ENCODE measurements at places on chromosomes 12 and 14.

DNA sequence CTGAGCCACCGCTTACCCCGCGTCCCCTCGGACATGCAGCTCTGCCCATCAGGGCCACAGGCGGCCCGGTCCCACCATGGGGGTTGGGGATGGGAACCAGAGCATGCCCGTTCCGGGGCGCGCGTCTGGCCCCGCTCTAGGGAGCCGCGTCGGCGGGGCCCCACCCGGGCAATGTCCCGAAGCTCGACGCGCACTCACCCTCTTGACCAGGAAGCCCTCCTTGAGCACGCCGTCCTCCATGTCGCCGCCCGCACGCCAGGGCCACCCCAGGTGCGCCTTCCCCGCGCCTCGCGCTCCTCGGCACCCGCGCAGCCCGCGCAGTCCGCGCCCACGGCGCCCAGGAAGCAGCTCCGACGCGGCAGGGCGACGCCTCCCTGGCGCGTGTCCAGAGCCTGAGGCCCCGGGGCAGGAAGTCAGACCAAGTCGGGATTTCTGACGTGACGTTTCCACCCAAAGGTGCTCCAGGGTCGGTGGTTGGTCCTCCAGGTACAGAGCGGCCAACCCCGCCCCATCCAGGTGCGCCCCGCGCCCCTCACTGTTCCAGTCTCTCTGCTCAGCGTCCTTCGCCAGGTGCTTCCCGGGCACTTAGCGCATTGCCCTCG lies at the start of gene PLEK2:
Gene PLEK2 (minus strand): TSS at position 346 of the 602 bp plus-strand sequence. CDS start 106 bp downstream, at position 240.
- H3K4me1 ChIP-seq, result peaks cover 10% of the 10 kb centered on the region
- H3K27ac ChIP-seq, result no peak within 1 kb of the TSS
- peaks cover 13% of the 10 kb centered on the region for H3K27me3 ChIP-seq
- H3K36me3 ChIP-seq, result no peaks in the 10 kb centered on the region
- DNase-seq, result no peak

DNA sequence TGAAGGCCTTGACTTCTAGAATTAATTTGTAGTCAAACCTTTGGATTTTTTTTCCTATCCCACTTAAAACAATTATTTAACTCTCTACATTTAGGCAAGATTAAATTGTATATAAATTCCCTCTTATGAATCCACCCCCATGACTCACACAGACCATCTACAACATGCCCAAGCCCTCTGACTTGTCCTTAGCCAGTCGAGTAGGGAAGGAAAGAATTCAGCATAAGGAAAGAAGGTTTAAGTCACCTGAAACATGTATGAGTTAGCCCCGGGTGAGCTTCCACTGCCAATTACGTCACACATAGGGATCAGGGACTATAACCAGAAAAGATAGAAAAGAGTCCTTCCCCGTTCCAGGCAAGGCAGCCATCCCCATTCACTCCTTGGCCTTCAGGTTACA lies 14.9 kb upstream of the RESF1 start:
- no peak overlapping the region for H3K4me3 ChIP-seq
- no peaks in the 10 kb centered on the region for H3K36me3 ChIP-seq
- H3K27me3 ChIP-seq, result no peaks in the 10 kb centered on the region
- no peaks in the 10 kb centered on the region for H3K4me1 ChIP-seq
- H3K27ac ChIP-seq, result no peak overlapping the region
- no peak for DNase-seq

GRCh38 chr12:51893786-51894185 lies 5.9 kb downstream of the ANKRD33 start:
- H3K27me3 ChIP-seq, result no peaks in the 10 kb centered on the region
- no peak for DNase-seq
- H3K36me3 ChIP-seq, result no peaks in the 10 kb centered on the region
- H3K27ac ChIP-seq, result no peak overlapping the region
- no peak overlapping the region for H3K4me3 ChIP-seq

GRCh38 chr12:114878781-114879180 lies 194.8 kb upstream of the TBX3 start:
- H3K27ac ChIP-seq, result no peak overlapping the region
- no peaks in the 10 kb centered on the region for H3K36me3 ChIP-seq
- H3K4me3 ChIP-seq, result no peak overlapping the region
- DNase-seq, result no peak

- H3K36me3 ChIP-seq, result no peaks in the 10 kb centered on the region
- H3K27ac ChIP-seq, result no peak overlapping the region
- peaks cover 97% of the 10 kb centered on the region for H3K27me3 ChIP-seq
- peaks cover 54% of the 10 kb centered on the region for H3K4me1 ChIP-seq
Observed at GRCh38 chr12:113464452-113464775, 7.3 kb downstream of the LHX5 start.

- H3K4me1 ChIP-seq, result no peaks in the 10 kb centered on the region
- H3K4me3 ChIP-seq, result no peak overlapping the region
- H3K27ac ChIP-seq, result no peak overlapping the region
- no peak for DNase-seq
Observed at GRCh38 chr12:7899755-7900154, 27.0 kb upstream of the SLC2A14 start.

- DNase-seq, result no peak
- no peaks in the 10 kb centered on the region for H3K27me3 ChIP-seq
- H3K27ac ChIP-seq, result no peak overlapping the region
Observed at GRCh38 chr12:46892034-46892705, 66.4 kb upstream of the SLC38A4 start.

DNA sequence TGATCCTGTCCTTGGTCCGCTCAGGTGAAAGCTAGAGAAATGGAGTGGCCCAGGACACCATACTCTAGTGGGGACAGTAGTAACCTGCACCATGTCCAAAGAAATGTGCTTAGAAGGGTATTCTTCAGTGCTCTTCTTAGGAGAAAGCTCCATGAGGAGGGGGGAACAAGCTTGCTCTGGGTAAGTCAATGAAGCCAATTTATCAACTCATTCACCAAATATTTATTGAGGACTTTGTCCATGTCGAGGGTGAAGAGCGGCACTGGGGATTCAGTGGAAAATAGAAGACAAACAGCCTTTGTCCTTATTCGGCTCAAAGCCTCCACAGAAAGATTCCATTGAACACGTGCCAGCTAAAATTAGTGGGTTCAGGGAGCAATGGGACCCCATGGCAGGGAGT lies 677.8 kb downstream of the BCL11B start:
- H3K4me1 ChIP-seq, result no peaks in the 10 kb centered on the region
- no peaks in the 10 kb centered on the region for H3K36me3 ChIP-seq

DNA sequence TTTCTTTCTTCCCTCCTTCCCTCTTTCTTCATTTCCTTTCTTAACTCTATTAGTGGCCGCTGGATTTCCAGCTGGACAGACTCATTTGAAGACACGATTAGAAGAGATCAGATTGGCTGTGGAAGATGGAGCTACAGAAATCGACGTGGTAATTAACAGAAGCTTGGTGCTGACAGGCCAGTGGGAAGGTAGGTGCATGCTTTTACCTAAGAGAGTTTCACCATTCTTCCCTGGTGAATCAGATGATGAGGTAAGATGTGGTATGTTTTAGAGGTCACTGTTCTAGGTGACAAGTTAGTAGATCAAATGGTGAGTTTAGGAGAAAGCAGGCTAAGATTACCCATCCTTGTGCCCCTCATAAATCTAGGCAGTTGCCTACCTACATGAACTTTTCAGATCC lies 51.6 kb downstream of the DERA start:
- no peaks in the 10 kb centered on the region for H3K27me3 ChIP-seq
- H3K27ac ChIP-seq, result no peak overlapping the region
- no peak for DNase-seq
- peaks cover 39% of the 10 kb centered on the region for H3K36me3 ChIP-seq

- H3K27me3 ChIP-seq, result no peaks in the 10 kb centered on the region
- no peaks in the 10 kb centered on the region for H3K36me3 ChIP-seq
- no peak overlapping the region for H3K4me3 ChIP-seq
- DNase-seq, result no peak
Observed at GRCh38 chr14:75917322-75917945, 64.4 kb downstream of the TGFB3 start.
